ENCODE measurements at places on chromosomes 7 and 10.
A peak's percentile ranks its signal among the peaks of the same experiment; 100 is the strongest.

GRCh38 chr7:46123-46829 is 146.1 kb upstream of the FAM20C start:
- peak; percentile 4 for DNase-seq

- no peak for DNase-seq
Measured at GRCh38 chr10:103800789-103801540, 54.4 kb downstream of the SH3PXD2A start.

GRCh38 chr10:66637273-66638036 is 288.4 kb upstream of the LRRTM3 start:
- DNase-seq, result no peak

DNA sequence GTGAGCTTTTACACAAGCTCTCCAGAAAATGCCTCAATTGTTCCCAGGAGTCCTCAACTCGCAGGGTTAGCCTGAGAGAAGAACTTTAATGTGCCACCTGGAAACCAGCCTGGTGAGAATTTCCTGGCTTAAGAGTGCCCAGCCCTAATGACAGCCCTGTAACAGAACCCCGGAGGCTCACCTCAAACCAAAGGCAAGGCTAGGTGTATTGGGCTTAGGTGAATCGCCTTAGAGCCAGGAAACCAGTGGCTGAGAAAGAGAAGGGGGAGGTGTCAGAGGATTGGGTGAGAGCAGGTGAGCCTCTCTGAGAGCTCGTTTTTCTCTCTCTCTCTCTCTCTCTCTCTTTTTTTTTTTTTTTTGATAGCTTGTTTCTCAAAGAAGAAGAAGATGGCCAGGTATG is 7.3 kb downstream of the OCM2 start:
- DNase-seq, result no peak

DNA sequence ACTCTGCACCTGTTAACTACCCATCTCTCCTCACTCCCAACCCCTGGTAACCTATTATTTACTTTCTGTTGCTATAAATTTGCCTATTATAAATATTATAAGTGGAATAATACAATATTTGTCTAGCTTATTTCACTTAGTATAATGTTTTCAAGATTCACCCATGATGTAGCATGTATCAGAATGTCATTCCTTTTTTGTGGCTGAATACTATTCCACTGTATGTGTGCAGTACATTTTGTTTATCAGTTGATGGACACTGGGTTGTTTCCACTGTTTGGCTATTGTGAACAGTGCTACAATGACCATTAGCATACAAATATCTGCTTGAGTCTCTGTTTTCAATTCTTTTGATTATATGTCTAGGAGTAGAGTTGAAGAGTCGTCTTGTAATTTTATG is 92.8 kb upstream of the KAT6B start:
- no peak for DNase-seq
